ENCODE measurements at places on chromosomes 4 and X. TPM values are rescaled to one million over a fixed set of nuclear protein-coding genes. Genes with fewer than 3 reads are reported as not detected.

- DNase-seq = no peak
Observed at GRCh38 chr4:52904421-52904820, 42.3 kb downstream of the RASL11B start.

- no peak for DNase-seq
Observed at GRCh38 chr4:118390121-118390520, 37.3 kb upstream of the PRSS12 start.

GRCh38 chr4:119300101-119300978 lies 21.6 kb downstream of the FABP2 start:
- peak; percentile 98 for DNase-seq

DNA sequence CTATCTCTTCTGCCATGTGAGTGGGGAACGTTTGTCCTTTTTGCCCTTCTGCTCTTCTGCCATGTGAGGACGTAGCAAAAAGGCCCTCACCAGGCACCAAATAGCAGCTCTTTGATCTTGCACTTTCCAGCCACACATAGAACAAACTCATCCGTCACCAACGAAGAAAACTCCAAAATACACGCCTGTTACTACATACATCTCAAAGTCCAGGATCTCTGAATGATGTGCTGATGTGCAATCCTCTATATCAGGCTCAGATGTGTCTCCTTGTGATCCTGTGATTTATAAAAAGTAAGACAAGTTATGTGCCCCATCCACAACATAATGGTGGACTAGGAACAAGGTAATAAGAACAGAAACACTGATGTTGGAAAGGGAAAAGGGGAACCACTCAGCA lies 9.8 kb upstream of the TAB3 start:
- DNase-seq = no peak

- peak; percentile 73 for DNase-seq
Observed at GRCh38 chr4:6909970-6910339, 329 bp downstream of the TBC1D14 start.

The GCNA gene
- 1.9 TPM for total RNA-seq

The SPANXD gene
- not detected for total RNA-seq

The ARHGEF38 gene
- total RNA-seq = not detected

The PABPC1L2B gene
- total RNA-seq = not detected
